ENCODE measurements at places on chromosomes 7 and 10. TPM values are rescaled to one million over a fixed set of nuclear protein-coding genes. Genes with fewer than 3 reads are reported as not detected.

The FRMPD2 gene
- not detected for total RNA-seq

The CCL26 gene
- 7.7 TPM for total RNA-seq

The ANXA8 gene
- total RNA-seq = 30.7 TPM

The FAM241B gene
- total RNA-seq = 13.3 TPM

The FOXI2 gene
- total RNA-seq = not detected

The GIMAP2 gene
- not detected for total RNA-seq

The ZNF32 gene
- 12.4 TPM for total RNA-seq

The CTTNBP2 gene
- total RNA-seq = 0.67 TPM

The GATA3 gene
- 4.8 TPM for total RNA-seq

The GJD4 gene
- not detected for total RNA-seq

The AGAP5 gene
- 2.4 TPM for total RNA-seq

The ITPRID1 gene
- total RNA-seq = not detected

The PPP1R3C gene
- 20.7 TPM for total RNA-seq

The CCM2 gene
- total RNA-seq = 51.2 TPM

The STEAP2 gene
- total RNA-seq = 4.9 TPM

The TRIM56 gene
- 9.8 TPM for total RNA-seq

The ZNF655 gene
- total RNA-seq = 56.3 TPM

The SEMA3C gene
- 53.5 TPM for total RNA-seq

The UPK3B gene
- 20.0 TPM for total RNA-seq

The HOGA1 gene
- total RNA-seq = 2.3 TPM

The PITRM1 gene
- 82.2 TPM for total RNA-seq

The NKX2-3 gene
- not detected for total RNA-seq

The ODAD2 gene
- not detected for total RNA-seq

The PTTG1IP2 gene
- total RNA-seq = not detected

The OR9A2 gene
- not detected for total RNA-seq

The VTI1A gene
- 15.3 TPM for total RNA-seq

The CYP3A5 gene
- total RNA-seq = 1.4 TPM

The NPSR1 gene
- not detected for total RNA-seq

The MBL2 gene
- total RNA-seq = not detected

The GHRHR gene
- total RNA-seq = not detected

The PPP1R9A gene
- 4.4 TPM for total RNA-seq

The GPR146 gene
- total RNA-seq = 1.6 TPM

The MLLT10 gene
- 33.2 TPM for total RNA-seq

The TRIL gene
- total RNA-seq = not detected

The CCDC136 gene
- total RNA-seq = 2.2 TPM

The NANOS1 gene
- total RNA-seq = 2.6 TPM

The AKR1C3 gene
- 1,052 TPM for total RNA-seq

The ZNF33B gene
- total RNA-seq = 5.9 TPM

The AUTS2 gene
- total RNA-seq = 5.2 TPM

The HGF gene
- not detected for total RNA-seq

The MYH16 gene
- total RNA-seq = 0.25 TPM

The OR13A1 gene
- total RNA-seq = not detected

The HOXA4 gene
- 1.6 TPM for total RNA-seq

The ZCCHC24 gene
- 3.3 TPM for total RNA-seq

The PTER gene
- 18.4 TPM for total RNA-seq

The CHAT gene
- total RNA-seq = not detected

The NME8 gene
- not detected for total RNA-seq

The LBX1 gene
- not detected for total RNA-seq

The OR2A42 gene
- total RNA-seq = not detected

The CAMK2B gene
- total RNA-seq = 0.16 TPM

All from A549 treated with dexamethasone at 1 μM for 4 hours (cell line).